ENCODE measurements at places on chromosomes 7 and 10. TPM values are rescaled to one million over a fixed set of nuclear protein-coding genes. Genes with fewer than 3 reads are reported as not detected.

DNA sequence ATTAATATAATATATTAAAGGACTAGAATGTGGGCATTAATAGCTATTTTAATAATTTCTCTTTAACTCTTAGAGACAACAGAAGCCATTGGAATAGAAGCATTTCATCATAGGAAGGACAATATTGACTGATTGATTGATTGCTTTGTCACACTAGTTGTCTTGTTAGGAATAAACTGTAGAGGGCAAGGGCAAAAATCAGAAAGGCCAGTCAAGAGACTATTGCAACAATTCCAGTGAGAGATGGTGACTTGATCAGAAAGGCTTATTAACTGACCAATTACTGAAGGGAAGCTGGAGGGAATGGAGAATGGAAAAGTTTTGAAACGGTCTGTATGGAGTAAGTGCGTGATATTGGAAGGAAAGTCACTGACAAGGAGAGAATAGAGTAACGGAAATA is 87.3 kb downstream of the RUNDC3B start:
- DNase-seq, result no peak

- no peak for DNase-seq
These were observed 19.3 kb downstream of the MYOF start for GRCh38 chr10:93462881-93463280.

DNA sequence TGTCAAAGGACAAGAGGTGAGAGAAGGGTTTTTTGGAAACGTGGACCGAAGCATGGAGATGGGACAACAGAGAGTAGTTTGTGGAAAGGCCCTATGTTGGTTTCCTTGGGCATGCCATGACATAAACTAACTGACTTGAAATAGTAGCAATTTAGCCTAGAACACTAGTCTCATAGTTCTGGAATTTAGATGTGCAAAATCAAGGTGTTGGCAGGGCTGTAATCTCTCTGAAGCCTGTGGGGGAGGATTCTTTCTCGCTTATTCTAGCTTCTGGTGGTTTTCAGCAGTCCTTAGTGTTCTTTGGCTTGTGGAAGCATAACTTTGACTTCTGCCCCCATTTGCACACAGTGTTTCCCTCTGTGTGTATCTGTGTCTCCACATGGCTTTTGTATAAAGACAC is 283.4 kb downstream of the GFRA1 start:
- DNase-seq, result no peak

- DNase-seq, result no peak
These were observed 99.4 kb downstream of the CALD1 start for GRCh38 chr7:134878746-134879357.

DNA sequence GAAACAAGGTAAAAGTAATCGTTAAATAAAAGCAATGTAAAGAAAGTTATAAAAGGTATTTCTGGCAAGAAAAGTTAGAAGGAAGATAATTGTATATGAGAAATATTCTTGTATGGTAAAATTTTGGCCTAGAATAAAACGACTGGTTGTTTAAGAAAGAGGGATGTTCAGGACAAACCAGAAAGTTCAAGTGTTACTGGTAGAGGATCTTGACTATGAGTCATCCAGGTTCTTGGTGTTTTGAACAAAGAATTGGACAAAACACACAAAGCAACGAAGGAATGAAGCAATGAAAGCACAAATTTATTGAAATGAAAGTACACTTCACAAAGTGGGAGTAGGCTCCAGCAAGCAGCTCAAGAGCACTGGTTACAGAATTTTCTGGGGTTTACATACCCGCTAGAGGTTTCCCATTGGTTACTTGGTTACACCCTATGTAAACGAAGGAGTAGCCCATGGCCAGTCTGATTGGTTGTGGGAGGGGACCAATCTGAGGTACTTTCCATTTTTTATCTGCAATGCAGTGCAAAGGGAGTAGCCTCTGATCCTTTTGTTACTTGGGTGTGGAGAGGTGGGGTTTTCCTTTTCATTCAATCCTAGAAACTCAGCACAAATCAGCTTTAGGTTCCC is 22.4 kb upstream of the GARS1 start:
- DNase-seq, result no peak

DNA sequence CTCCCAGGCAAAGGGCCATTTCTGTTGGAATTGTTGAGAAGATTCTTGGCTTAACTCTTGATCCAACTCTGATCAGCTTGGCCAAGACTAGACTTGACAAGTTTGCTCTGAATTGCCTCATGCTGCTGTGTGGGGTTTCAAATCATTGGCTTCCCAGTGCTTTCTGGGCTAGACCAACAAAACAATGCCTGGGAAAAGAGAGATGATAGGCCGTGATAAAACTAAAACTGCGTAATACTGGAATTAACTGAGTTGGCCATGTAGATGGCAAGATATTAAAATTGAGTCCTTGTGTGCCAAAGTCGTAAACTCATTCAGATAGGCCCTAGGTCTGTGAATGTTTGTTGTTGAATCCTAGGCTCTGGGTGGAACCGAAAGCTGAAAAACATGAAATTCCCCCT is 222.6 kb downstream of the MGMT start:
- DNase-seq, result no peak

DNA sequence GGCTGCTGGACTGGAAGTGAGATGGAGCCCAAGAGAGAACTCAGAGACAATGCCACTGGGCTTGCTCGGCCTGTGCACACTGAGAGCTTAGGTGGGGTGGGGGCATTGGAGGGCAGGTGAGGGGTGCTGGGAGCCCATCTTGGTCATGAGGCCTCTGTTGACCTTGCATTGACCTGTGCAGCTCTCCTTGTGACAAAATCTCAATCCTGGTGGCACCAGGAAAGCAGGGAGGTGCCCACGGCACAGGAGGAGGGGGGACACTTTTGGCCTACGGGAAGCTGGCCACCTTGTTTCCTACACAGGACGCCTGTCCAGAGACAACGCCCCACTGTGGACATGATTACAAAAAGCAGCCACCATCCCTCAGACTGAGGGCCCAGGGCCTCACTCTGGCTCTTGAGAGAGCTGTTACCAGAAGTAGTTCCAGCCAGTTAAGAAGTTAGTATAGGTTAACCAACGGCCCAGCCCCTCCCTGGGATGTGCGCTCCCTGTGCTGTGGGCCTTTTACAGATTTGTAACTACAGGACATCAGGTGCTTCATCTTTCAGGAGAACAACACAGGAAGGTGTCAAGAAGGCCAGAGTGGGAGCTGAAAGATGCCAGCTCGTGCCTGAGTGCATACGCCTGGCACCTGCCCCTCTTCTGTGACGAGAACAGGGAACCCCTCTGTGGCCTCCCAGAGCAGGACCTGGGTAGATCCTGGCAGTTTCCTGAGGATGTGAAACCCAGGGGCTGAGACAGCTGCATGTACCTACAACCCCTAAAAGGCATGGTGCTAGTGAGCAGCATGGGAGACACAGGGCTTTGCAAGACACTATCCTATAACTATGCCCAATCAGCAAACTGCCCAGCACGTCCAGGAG is 10.3 kb downstream of the PKD1L1 start:
- no peak for DNase-seq

DNA sequence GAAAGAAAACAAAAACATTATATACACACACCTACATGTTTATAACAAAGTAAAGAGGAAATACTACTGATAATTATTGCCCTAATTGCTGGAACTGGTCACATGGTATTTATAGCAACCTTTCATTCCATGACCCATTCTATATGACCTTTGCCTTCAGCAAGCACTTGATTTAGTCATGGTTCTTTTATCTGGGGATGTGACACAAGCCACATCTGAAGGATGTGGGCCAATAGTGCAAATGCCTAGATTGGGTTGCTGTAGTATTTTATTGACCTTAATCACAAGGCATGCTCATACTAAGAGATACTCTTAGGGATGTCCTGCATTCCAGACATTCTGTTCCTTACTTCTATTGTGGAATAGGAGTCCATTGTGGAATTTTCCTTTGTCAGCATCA is 723.5 kb upstream of the POM121L12 start:
- DNase-seq, result no peak

DNA sequence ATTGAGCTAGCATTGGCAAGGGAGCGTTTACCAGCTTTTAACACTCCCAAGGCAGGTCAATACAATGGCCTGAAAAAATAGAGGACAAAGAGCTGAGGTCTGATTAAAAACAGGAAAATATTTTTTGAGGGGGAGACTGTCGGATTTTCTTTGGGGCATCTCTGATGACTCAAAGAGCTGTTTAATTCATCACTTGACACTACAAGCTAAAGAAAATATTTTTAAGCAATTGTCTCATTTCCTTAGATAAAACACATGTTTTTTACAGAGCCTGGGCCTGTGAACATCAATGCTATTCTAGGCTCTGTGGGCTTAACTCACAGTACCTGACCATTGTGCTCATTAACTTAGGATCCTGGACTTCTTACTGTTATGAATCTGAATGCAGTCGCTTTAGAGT is 100.8 kb downstream of the NRP1 start:
- DNase-seq, result no peak

The PTPN20 gene
- total RNA-seq, result 7.1 TPM
